Effector memory CD4-positive, alpha-beta T cell (primary cell): ENCODE measurements at places on chromosomes 16 and 17.

DNA sequence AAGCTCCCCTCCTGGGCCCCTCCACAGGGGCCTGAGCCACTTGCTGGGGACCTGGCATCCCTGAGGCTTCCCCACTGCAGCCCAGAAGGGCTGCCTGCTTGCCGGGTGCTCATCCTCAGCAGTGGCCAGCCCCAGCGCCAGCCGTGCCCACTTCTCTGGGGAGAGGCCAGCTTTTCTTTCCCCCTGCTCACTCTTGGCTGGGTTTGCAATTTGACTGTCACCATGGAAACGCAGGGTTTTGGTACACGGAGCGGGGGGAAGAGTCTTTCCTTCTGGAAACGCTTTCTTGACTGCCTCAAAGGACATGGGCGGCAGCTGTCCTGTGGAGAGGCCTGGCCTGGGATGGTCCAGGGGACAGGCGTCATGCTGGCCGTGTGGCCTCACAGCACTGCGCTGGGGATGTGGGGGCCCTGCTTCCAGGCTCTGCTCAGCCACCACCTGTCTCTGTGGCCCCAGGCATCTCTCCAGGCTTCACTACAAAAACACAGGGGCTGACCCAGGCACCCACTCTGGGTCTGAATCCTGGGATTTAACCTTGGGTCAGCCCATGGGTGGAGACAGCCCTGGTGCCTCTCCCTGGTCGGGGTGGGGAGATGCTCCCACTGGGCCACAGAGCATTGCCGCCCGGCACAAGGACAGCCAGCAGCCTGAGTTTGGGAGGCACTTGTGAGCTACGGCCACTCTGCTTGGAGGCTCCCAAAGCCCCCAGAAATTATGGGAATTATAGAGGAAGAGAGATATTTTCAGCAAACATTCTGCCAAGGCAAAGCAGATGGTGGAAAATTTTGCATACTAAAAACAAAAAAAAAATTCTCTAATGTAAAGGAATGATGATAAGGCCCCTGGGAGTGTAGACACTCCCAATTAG is 45.9 kb upstream of the DOC2B start:
- no peak for DNase-seq
- no peak overlapping the region for H3K4me3 ChIP-seq
- H3K27me3 ChIP-seq = no peaks in the 10 kb centered on the region
- no peak overlapping the region for H3K27ac ChIP-seq
- no peaks in the 10 kb centered on the region for H3K4me1 ChIP-seq

GRCh38 chr17:49899588-49899987 is 51.7 kb upstream of the TAC4 start:
- H3K27ac ChIP-seq = no peak overlapping the region
- peaks cover 24% of the 10 kb centered on the region for H3K27me3 ChIP-seq

DNA sequence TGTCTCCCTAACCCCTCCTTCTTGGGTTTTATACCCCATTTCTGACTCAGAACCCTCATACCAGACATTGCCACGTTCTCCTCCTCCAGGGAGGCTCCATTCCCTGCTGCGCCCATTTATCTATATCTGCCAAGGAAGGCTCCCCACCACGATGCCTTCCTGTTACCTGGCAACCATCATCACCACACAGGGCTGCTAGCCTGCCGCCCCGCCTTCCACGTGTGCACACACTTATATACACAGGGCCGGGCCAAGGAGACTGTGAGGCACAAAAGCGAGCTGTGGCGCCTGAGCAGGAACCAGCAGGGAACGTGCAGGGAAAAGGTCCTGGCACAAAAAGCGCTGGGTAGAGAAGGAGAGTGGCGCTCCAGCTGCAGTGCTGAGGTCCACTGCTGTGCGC is 261.8 kb downstream of the CBLN1 start:
- H3K27me3 ChIP-seq = no peaks in the 10 kb centered on the region
- no peak overlapping the region for H3K27ac ChIP-seq
- DNase-seq = no peak
- no peak overlapping the region for H3K4me3 ChIP-seq
- H3K4me1 ChIP-seq = no peaks in the 10 kb centered on the region

DNA sequence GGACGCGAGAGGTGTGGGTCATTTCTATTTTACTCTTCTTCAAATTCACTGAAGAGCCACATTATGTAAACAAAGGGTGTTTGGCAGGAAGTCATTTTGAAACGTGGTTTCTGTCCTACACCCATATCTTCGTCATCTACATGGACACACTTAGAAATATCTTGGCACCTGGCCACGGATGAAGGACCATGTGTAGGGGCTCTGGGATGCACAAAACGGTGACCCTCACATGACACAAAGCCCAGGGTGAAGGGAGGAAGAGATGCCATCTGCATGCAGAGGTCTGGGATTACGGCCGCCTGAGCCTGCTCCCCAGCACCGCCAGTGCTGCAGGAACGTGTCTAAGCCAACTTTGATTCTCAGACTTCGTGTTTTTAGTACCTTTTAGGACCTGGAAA is 130.2 kb upstream of the CHMP6 start:
- no peaks in the 10 kb centered on the region for H3K27me3 ChIP-seq
- no peak for DNase-seq
- H3K4me1 ChIP-seq = peaks cover 25% of the 10 kb centered on the region
- H3K4me3 ChIP-seq = no peak overlapping the region
- no peak overlapping the region for H3K27ac ChIP-seq

- no peak overlapping the region for H3K4me3 ChIP-seq
- no peaks in the 10 kb centered on the region for H3K27me3 ChIP-seq
- H3K27ac ChIP-seq = peak overlapping the region; percentile 40
Observed at GRCh38 chr17:76732734-76733617, 4.2 kb downstream of the SRSF2 start.

DNA sequence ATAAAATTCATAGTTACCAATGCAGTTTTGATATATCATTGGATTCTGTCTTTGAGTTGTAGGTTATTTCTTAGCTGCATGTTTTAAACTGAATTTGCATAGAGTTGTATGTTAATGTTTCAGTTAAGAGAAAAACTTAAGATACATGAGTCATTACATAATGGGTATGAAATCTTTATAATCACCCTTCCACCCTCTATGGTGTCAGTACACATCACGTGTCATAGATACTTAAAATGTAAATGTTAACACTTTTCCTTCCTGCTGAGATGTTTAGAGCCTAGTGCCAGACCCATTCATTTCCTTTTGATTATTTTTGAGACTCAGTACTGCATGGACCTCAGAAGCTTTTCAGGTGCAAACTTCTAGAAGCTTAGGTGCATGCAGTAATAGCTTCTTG is 20.5 kb downstream of the ZNF207 start:
- no peaks in the 10 kb centered on the region for H3K27me3 ChIP-seq
- peaks cover 83% of the 10 kb centered on the region for H3K36me3 ChIP-seq
- no peak overlapping the region for H3K27ac ChIP-seq

GRCh38 chr17:19728084-19728495 is 11.7 kb upstream of the SLC47A2 start:
- H3K4me3 ChIP-seq = no peak overlapping the region
- no peaks in the 10 kb centered on the region for H3K27me3 ChIP-seq
- no peak overlapping the region for H3K27ac ChIP-seq
- peaks cover 15% of the 10 kb centered on the region for H3K4me1 ChIP-seq
- no peaks in the 10 kb centered on the region for H3K36me3 ChIP-seq
- no peak for DNase-seq

DNA sequence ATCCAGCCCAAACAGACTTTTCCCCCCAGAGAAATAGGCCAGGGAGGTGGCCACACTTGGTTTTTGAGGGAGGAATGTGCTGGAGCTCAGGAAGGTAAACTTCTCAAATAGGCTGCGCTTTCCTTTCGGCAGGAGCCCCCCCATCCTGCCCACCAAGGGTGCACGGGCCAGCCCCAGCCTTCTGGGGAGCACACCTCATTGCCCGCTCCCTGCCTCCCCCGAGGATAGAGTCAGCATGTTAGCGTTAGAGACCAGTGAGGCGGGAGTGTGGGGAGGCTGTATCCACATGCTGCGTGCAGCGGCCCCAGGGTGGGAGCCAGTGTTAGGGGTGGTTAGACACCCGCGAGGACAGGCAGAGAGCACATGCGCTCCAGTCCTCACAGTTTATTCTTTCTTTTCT is 42.3 kb downstream of the PIPOX start:
- H3K4me1 ChIP-seq = no peaks in the 10 kb centered on the region
- no peak overlapping the region for H3K27ac ChIP-seq
- peaks cover 92% of the 10 kb centered on the region for H3K36me3 ChIP-seq
- H3K4me3 ChIP-seq = no peak overlapping the region
- no peak for DNase-seq

- no peaks in the 10 kb centered on the region for H3K27me3 ChIP-seq
- no peaks in the 10 kb centered on the region for H3K4me1 ChIP-seq
- no peak for DNase-seq
- H3K4me3 ChIP-seq = no peak overlapping the region
- H3K27ac ChIP-seq = no peak overlapping the region
Observed at GRCh38 chr16:74500907-74501306, 79.6 kb upstream of the CLEC18B start.
